Activated CD4-positive, alpha-beta T cell treated with anti-CD3 and anti-CD28 coated beads, Interleukin-2, Interleukin-4, amounts not matched to agents 100 ng/mL and 50 ng/mL, durations not matched to agents 16 hours and 8 hours (primary cell): ENCODE measurements at places on chromosomes 3 and 15.

GRCh38 chr15:40787991-40788390 is 18.2 kb downstream of the C15orf62 start:
- DNase-seq, result no peak

DNA sequence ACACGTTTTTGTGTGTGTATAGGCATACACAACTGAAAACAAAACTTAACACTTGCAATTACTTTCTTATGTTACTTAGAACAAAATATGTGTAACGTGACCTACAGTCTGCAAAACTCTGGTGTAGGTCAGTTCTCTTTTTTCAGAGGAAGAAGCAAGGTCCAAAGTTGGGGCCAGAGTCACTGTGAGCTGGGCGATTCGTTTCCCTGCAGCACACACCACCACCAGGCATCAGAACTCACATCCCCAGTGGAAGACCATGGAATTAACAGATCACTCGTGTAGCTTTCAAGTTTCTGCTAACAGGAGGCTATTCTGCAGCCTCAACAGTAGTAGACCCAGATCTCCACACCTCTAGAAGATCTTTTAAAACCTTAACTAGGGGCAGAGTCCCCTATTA is 25.8 kb downstream of the ANP32A start:
- no peak for DNase-seq

GRCh38 chr3:75906555-75907112 is 121.3 kb upstream of the ZNF717 start:
- DNase-seq, result no peak

DNA sequence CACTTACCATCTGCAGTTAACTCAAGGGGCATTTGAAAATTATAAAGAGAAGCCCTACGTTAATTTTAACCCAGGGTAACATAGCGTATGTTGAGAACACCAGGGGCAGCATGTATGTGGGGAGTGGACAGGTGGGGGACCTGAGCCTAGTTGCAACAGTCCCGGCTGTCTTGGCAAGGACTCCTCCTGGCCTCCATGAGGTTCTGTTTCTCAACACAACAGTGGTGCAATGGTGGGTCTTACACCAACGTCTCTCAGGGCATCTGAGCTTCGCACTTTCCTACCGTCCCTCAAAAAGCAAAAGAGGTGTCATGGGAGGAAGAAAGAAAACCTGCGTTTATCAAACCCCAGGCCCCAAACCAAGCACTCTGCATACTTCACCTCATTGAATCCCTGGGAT is 50.6 kb downstream of the MGLL start:
- no peak for DNase-seq

DNA sequence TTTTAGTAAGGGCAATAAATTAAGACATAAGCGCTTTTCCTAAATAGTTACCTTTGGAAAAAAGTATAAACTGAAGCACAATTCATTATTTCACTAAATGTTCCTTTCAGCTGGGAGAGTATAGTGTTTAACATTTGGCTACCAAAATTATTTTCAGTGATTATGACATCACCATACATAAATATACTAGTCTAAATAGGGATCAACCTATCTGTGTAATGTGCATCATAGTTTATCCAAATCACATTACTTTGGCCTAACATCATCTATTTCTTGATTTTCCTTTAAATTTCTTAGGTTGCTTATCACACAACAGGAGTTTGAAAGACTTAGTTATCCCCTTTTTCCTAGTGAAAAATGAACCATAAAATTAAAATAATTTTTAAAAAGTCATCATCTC is 738.9 kb downstream of the ROBO1 start:
- no peak for DNase-seq

DNA sequence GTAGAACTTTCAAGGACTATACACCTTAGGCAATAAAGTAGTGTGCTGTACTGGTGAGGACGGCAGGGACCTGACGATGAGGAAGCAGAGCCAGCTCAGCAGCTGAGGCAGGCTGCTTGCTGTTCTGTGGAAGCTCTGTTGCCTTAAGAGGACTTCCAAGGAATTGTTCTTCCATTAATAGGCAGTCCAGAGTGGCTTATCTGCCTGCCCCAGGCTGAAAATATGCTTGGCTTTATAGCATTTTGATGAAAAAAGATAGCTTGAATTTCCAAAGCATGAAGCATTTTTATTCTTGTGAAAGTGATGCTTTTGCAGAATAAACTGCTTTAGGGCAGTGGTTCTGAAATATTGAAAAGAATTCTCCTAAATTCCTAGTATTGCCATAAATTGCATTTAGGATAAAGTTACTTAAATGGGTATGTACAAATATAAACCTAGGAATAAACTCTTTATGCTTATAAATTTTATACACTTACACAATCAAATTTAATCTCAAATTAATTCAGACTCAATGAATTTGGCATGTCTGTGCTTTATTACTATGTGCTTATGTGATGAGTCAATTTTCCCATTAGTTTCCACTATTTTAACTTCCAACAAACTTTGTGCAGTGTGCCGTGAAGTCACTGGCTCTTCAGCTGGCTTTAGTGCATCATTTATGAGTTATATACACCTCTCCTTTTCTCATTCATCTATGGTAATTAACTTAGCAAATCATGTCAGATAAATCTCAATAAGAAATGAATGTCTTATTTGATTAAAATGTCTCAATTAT is 231.0 kb upstream of the RASGRP1 start:
- DNase-seq, result no peak

DNA sequence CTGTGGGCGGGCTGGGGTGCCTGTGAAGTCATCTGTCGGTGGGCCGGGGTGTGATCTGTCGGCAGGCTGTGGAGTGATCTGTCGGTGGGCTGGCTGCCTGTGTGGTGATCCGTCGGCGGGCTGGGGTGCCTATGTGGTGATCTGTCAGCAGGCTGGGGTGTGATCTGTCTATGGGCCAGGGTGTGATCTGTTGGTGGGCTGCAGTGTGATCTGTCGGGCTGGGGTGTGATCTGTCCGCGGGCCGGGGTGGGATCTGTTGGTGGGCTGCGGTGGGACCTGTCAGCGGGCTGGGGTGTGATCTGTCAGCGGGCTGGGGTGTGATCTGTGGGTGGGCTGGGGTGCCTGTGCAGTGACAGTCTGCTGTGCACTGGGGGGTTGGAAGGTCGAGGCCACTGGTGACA is 204.5 kb downstream of the XXYLT1 start:
- DNase-seq, result no peak

DNA sequence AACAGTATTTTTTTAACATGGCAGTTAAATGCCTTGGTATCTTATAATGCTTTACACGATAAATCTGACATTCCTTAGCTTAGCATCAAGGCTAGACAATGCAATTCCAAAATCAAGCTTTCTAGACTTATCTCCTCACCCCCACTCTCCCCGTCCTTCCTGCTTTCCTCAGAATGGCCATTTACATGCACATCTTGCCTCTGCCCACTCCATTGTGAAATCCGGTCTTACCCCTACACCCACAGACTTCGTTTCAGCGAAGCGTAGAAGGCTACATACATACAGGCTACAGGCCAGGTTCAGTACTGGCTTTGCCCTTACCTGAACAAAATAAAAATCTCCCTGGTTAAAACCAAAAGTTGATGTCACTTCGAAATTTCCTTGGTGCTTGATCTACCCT is 58.6 kb upstream of the SLC12A8 start:
- DNase-seq, result no peak

GRCh38 chr3:42194943-42195510 is 71.0 kb downstream of the CCK start:
- no peak for DNase-seq

DNA sequence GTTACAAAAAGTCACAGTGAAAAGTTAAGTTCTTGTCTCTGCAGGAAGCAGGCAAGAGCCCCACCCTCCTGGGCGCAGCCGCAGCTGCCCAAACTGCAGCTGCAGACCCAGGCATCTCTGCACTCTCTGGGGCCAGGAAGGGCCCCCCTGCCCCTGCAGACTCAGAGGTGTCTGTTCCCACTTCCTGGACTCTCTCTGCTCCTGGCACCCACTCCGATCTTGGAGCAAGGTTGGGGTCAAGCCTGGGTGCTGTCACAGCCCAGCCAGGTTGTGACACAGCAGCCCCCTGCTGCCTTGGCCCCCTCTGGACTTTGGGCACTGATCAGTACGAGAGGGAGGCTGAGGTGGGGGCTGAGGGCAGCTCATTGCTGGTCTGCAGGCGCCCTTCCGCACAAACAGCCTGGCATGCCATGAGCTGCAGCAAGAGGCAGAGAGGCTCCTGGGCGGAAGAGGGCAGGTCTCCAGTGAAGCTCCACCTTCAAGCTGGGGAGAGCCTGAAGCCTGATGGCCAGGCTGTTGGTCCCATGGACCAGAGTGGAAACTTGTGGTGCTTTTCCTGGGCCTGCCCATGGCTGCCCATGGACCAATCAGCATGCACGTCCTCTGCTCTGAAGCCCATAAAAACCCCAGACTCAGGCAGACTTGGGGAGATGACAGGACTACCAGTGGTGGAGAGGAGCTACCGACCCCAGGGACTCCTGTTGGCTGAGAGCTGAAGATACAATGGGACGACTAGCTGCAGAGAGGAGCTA is 42.9 kb upstream of the LRRFIP2 start:
- DNase-seq, result no peak

- no peak for DNase-seq
Measured at GRCh38 chr3:24067483-24067882, 122.4 kb downstream of the NR1D2 start.

DNA sequence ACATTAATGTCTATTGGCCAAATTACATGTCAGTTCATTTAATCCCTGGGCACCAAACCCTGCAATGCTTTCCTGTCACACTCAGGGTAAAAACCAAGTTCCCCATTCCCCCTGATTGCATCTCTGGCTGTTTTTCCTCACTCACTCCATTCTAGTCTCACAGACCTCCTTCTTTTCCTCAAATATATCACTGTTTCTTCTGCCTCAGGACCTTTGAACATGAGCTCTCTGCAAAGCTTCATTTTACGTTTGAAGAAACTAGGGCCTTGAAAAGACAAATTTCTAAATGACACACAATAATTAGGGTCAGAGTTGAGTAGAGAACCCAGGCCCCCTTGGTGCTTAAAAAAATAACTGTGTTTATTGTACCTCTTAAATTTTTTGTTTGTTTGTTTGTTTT is 230.6 kb downstream of the THRB start:
- no peak for DNase-seq

GRCh38 chr3:112744825-112745566 is 101.7 kb downstream of the CD200R1L start:
- no peak for DNase-seq

- no peak for DNase-seq
Measured at GRCh38 chr15:57130956-57131355, 212.5 kb downstream of the TCF12 start.

- DNase-seq, result no peak
Measured at GRCh38 chr3:103927896-103928295, 1438.8 kb upstream of the ALCAM start.

DNA sequence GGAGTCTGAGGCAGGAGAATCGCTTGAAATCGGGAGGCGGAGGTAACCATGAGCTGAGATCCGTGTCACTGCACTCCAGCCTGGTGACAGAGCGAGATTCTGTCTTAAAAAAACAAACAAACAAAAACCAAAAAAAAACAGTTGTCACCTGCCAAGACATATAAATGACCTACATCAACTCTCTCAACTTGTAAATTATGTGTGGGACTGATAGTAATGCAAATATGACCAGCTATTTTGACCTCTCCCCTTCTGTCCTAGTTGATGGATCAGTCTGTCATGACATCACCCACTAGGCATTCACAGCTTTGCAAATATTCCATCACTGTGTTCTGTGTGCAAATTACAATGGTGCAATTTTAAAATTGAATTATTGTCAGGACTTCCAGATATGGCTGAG is 175.4 kb downstream of the EBLN2 start:
- DNase-seq, result no peak

GRCh38 chr15:93803421-93804152 is 427.8 kb upstream of the MCTP2 start:
- no peak for DNase-seq

DNA sequence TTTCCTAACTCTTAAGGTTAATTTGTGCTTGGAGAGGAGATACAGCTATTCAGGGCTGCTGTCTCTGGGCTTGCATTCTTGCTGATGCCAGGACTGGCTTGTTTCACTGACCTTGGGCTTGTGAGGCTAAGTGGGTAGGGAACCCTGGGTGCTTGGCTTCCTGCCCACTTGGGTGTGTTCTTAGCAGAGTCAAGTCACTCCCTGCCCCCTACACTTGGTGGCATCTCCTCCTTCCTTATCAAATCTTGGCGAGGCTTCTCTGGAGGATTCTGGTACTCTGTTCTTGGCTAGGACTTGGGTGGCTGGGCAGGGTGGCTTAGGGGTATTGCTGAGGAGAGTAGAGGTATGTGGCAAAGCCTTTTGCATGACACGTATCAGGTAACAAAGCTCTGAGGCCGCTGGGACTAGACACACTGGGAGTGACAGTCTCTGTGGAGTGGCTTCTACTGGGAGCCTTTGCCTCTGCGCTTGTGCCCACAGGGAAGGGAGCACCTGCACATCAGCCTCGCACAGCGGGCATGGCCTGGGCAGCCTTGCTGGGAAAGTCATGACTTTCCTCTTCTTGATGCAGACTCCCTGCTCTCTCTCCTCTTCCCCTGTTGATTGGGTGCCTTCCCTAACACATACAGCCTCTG is 41.8 kb downstream of the CHCHD6 start:
- DNase-seq, result no peak

DNA sequence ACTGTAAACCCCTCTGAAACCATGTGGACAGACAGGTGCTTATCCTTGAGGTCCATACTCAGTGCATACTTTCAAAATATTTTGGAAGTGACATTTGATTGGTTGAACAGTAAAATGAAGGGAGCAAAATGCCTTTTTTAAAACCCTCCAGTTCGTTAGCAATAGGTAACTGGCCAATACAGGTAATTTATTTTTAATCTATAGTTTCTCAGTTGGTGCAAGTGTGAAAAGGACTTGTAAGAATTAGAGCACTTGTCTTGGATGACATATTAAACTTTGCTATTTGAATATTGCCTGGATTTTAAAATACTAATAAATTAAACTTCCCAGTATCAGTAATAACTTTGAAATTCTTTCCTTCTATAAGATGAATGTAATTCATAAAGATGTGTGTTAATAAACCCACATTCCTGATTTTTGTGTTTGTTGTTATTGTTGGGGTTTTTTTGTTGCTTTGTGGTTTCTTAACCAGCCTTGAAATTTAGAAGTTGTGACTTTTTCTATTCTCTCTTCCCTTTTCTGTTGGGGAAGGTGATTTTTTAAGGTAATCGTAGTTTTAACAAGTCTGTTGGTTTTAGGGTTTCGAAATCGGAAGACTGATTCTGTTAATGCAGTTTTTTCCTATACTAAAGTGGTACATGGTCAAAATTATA is 90.0 kb downstream of the STT3B start:
- no peak for DNase-seq

- DNase-seq, result no peak
Measured at GRCh38 chr15:38528294-38528693, 36.3 kb downstream of the RASGRP1 start.

- DNase-seq, result no peak
Measured at GRCh38 chr3:138825336-138825735, 9.4 kb downstream of the PIK3CB start.

GRCh38 chr3:20043396-20043795 is 3.1 kb downstream of the KAT2B start:
- DNase-seq, result peak; percentile 54

GRCh38 chr3:190385731-190386688 is 2.0 kb upstream of the CLDN16 start:
- no peak for DNase-seq

GRCh38 chr3:61353382-61353781 is 102.1 kb upstream of the FHIT start:
- no peak for DNase-seq
